ENCODE measurements at places on chromosomes 12 and 14. TPM values are rescaled to one million over a fixed set of nuclear protein-coding genes. Genes with fewer than 3 reads are reported as not detected.
A peak's percentile ranks its signal among the peaks of the same experiment; 100 is the strongest.

GRCh38 chr12:46374310-46374709, 1.7 kb upstream of the SLC38A2 start:
- no peak for DNase-seq
- peak overlapping the region; percentile 93 for H3K4me3 ChIP-seq
- no peaks in the 10 kb centered on the region for H3K27me3 ChIP-seq
- H3K27ac ChIP-seq: no peak overlapping the region

- H3K4me1 ChIP-seq: peaks cover 60% of the 10 kb centered on the region
- H3K4me3 ChIP-seq: no peak overlapping the region
- peak; percentile 9 for DNase-seq
- H3K27ac ChIP-seq: no peak overlapping the region
These were observed 39.1 kb downstream of the NT5DC3 start for GRCh38 chr12:103801709-103802585.

DNA sequence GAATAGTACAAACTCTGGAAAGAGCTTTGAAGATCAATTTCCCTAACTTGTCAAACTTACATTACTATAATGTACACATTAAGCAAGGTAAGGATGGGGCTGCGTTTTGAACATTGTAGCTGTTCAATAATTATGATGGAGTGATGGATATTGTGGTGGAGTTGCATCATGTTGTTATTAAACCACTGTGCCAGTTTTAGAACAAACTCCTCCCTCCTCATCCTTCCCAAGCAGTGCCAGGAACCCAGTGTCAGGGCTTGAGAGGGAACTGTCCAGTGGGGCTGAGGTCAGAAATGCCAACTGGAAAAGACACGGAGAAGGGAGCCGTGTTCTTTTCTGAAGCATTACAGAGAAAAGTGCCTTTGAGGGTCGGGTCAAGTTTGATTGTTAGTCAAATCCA, 31.9 kb upstream of the PAPOLA start:
- no peaks in the 10 kb centered on the region for H3K36me3 ChIP-seq
- no peaks in the 10 kb centered on the region for H3K27me3 ChIP-seq
- peaks cover 6% of the 10 kb centered on the region for H3K4me1 ChIP-seq
- no peak overlapping the region for H3K4me3 ChIP-seq
- peak; percentile 16 for DNase-seq

The TTLL5 gene
- 29.0 TPM for total RNA-seq

The WNT5B gene
- total RNA-seq: 0.44 TPM

The KRT71 gene
- total RNA-seq: not detected

- H3K27ac ChIP-seq: no peak overlapping the region
- H3K27me3 ChIP-seq: no peaks in the 10 kb centered on the region
- no peak overlapping the region for H3K4me3 ChIP-seq
These were observed 42.8 kb upstream of the CMKLR1 start for GRCh38 chr12:108381787-108382436.

The RILPL1 gene
- 21.5 TPM for total RNA-seq

The IL23A gene
- 0.61 TPM for total RNA-seq

The DNAAF2 gene
- total RNA-seq: 9.9 TPM

The CCDC196 gene
- total RNA-seq: not detected

All from MCF 10A (cell line).